ENCODE measurements at places on chromosomes 12 and 14.

GRCh38 chr12:89058402-89058801, 293.9 kb downstream of the DUSP6 start:
- H3K27me3 ChIP-seq, result no peaks in the 10 kb centered on the region
- H3K36me3 ChIP-seq, result no peaks in the 10 kb centered on the region
- H3K4me3 ChIP-seq, result no peak overlapping the region
- H3K4me1 ChIP-seq, result no peaks in the 10 kb centered on the region
- H3K27ac ChIP-seq, result no peak overlapping the region
- no peak for DNase-seq

- H3K4me3 ChIP-seq, result no peak overlapping the region
- DNase-seq, result no peak
- no peak overlapping the region for H3K27ac ChIP-seq
- H3K27me3 ChIP-seq, result no peaks in the 10 kb centered on the region
- H3K36me3 ChIP-seq, result no peaks in the 10 kb centered on the region
Observed at GRCh38 chr12:13539051-13539450, 342.5 kb downstream of the EMP1 start.

GRCh38 chr12:90672081-90672480, 282.9 kb downstream of the CCER1 start:
- no peak overlapping the region for H3K27ac ChIP-seq
- DNase-seq, result no peak
- H3K4me1 ChIP-seq, result no peaks in the 10 kb centered on the region
- H3K4me3 ChIP-seq, result no peak overlapping the region
- no peaks in the 10 kb centered on the region for H3K27me3 ChIP-seq

- H3K27ac ChIP-seq, result no peak overlapping the region
- H3K4me1 ChIP-seq, result peaks cover 31% of the 10 kb centered on the region
- H3K36me3 ChIP-seq, result peaks cover 33% of the 10 kb centered on the region
- DNase-seq, result no peak
- H3K27me3 ChIP-seq, result no peaks in the 10 kb centered on the region
Observed at GRCh38 chr12:122849352-122850047, 14.2 kb downstream of the HIP1R start.

- peaks cover 3% of the 10 kb centered on the region for H3K4me1 ChIP-seq
- no peak overlapping the region for H3K27ac ChIP-seq
- no peaks in the 10 kb centered on the region for H3K36me3 ChIP-seq
Observed at GRCh38 chr14:76551116-76551515, 175.2 kb downstream of the ESRRB start.

DNA sequence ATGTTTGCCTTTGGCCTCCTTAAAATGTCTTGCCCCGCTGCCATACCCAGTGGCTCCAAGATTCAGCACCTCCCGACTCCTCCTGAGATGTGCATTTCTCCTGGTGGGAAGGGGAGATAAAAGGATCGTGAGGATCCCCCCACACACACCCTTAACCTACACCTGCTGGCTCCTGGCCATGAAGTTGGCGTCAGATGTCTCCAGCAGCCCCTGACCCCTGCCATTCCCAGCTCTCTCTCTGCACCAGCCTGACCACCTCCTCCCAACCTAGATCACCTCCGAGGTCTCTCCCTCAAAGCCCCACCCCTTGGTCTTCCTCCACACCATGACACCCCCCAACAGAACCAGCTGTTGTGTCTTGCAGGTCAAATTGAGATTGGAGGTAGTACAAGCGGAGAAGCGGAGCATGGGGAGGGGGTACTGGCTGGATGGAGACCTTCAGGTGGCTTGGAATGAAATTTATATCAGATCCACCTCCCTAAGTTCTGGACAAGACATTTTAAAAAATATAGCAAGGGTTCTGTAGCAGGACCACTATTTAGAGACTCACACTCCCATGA, 151.1 kb upstream of the FKBP4 start:
- peaks cover 7% of the 10 kb centered on the region for H3K4me1 ChIP-seq
- no peak overlapping the region for H3K27ac ChIP-seq
- peaks cover 5% of the 10 kb centered on the region for H3K27me3 ChIP-seq
- no peak for DNase-seq
- H3K4me3 ChIP-seq, result no peak overlapping the region
- H3K36me3 ChIP-seq, result no peaks in the 10 kb centered on the region

DNA sequence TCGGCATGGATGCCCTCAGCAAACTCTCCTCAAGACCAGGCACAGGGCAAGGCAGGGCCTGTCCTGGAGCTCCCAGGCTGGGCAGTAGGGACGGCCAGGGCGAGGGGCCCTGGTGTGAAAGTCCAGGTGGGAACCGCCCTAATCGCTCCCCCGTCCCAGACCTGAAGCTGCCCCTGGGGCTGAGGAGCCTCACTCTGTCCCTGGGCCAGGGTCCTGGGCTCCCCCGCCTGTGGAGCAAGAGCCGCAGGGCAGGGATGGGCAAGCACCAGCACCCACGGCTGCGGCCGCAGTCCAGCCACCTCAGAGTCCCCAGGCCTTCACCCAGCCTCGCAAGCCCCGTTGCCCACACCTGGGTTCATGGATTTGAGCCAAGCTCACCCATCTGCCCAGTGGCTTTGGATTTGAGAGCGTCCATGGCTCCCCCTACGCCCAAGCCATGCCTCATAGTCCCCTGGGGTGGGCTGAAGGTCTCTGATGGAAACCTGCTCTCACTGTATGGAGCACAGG, 102.4 kb upstream of the C14orf180 start:
- no peak overlapping the region for H3K27ac ChIP-seq
- H3K4me1 ChIP-seq, result no peaks in the 10 kb centered on the region
- H3K36me3 ChIP-seq, result no peaks in the 10 kb centered on the region
- no peak for DNase-seq

DNA sequence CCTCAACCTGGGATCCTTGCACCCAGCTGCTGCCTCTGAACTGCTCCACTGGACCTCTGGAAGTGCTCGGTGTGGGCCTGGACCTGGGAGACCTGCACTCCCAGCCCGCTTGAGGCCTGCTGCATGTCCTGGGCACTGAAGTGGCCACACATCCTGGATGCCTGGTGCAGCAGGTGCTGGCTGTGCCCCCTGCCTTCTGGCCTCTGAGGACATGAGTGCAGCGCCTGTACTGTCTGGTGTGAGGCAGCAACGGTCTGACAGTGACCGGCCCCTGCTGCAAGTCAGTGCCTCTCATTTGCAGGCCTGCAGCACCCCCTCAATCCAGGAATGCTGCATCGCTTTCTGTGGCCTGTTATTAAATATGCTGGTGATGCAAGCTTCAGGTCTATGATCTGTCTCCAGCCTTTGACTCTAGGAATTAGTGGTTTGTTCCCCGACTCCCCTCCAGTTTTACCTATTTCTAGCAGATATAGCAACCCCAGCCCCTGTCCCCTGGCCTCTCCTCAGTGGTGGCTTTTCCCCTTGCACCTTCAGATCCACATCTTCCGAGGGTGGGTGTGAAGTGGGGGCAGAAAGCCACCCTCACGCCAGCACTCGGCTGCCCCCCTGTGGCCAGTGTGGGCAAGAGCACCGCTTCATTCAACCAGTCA, 3.6 kb downstream of the SMIM41 start:
- peak overlapping the region; percentile 51 for H3K4me3 ChIP-seq
- H3K36me3 ChIP-seq, result peaks cover 13% of the 10 kb centered on the region
- H3K27me3 ChIP-seq, result no peaks in the 10 kb centered on the region
- peaks cover 36% of the 10 kb centered on the region for H3K4me1 ChIP-seq
- H3K27ac ChIP-seq, result no peak overlapping the region

DNA sequence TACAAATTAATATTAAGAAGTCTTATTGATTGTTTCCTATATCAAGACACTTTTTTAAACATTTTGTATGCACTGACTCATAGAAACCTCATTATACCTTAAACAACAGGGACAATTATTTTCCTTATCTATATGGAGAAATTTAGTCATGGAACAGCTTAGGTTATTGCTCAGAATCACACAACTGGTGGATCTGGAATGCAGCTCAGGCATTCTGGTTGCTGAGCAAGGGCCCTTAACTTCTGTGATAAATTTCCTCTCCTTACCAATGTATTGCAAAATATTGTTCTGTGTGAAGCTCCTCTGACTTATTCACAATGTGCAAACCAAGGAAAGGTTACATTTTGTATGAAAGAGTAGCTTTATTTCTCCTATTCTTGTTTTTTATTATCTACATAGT, 817.8 kb downstream of the LRFN5 start:
- no peak overlapping the region for H3K27ac ChIP-seq
- H3K4me1 ChIP-seq, result no peaks in the 10 kb centered on the region

DNA sequence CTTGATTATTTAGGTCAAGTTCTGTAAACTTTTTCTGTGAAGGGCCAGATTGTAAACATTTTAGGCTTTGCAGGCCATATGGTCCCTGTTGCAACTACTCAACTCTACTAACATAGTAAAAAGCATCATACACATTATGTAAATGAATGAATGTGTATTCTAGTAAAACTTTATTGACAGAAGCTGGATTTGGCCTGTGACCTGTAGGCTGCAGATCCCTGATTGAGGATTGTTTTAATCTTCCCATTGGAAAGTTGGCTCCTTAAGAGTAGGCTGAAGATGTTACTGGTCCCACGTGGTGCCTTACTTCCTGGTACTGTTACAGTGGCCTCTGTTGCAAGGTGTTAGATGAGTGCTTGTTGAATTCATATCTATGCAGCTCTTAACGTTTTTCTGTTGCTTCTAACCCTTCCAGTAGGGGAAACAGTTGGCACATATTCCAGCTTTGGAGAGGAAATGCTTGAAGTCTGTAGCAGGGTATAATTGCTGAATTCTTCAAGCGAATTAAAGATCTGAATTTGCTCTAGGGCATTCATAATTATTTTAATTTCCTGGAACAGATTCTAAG, 133.6 kb upstream of the DNM1L start:
- H3K36me3 ChIP-seq, result no peaks in the 10 kb centered on the region
- H3K27me3 ChIP-seq, result no peaks in the 10 kb centered on the region
- no peaks in the 10 kb centered on the region for H3K4me1 ChIP-seq
- no peak overlapping the region for H3K4me3 ChIP-seq
- no peak overlapping the region for H3K27ac ChIP-seq

DNA sequence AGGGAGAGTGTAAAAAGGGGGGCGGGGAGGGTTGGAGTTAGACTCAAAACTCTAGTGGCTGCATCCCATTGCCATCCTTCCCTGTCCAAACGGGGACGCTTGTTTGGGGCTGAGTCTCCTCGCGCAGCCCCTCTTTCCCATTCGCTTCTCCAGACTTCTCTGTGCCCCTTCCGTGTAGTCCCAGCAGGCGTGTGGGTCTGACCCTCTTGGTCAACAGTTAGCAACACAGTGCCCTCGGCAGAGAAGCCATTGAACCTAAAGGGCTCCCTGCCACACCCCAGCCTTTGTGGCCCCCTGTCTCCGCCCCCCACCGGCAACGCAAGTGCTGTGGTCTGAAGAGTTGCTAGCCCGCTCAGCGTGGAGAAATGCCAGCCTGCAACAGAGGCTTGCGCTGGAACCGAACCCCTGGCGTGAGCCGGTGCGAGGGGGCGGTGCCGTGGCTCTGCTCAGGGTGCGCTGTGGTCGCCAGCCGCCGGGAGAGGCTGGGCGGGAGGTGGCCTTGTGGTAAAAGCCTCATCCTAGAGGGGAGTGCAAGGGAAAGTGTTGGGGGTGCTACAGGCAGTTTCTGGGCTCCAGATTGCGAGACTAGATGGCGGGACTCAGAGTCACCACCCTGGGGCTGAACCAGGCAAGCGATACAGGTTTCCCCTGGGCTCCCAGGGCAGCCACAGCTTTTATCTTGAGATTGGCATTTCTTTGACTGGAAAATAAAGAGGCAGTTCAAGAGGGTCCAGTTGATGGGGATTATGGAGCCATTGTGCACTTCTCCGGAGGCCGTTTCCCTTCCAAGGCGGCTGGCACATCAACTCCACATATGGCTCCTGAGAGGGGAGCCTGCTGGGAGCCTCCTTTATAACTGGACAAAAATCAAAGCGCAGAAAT, 2.1 kb downstream of the PLXNC1 start:
- H3K27ac ChIP-seq, result no peak overlapping the region
- peaks cover 75% of the 10 kb centered on the region for H3K27me3 ChIP-seq
- H3K36me3 ChIP-seq, result no peaks in the 10 kb centered on the region
- DNase-seq, result no peak
- H3K4me1 ChIP-seq, result peaks cover 8% of the 10 kb centered on the region
- peak overlapping the region; percentile 68 for H3K4me3 ChIP-seq

DNA sequence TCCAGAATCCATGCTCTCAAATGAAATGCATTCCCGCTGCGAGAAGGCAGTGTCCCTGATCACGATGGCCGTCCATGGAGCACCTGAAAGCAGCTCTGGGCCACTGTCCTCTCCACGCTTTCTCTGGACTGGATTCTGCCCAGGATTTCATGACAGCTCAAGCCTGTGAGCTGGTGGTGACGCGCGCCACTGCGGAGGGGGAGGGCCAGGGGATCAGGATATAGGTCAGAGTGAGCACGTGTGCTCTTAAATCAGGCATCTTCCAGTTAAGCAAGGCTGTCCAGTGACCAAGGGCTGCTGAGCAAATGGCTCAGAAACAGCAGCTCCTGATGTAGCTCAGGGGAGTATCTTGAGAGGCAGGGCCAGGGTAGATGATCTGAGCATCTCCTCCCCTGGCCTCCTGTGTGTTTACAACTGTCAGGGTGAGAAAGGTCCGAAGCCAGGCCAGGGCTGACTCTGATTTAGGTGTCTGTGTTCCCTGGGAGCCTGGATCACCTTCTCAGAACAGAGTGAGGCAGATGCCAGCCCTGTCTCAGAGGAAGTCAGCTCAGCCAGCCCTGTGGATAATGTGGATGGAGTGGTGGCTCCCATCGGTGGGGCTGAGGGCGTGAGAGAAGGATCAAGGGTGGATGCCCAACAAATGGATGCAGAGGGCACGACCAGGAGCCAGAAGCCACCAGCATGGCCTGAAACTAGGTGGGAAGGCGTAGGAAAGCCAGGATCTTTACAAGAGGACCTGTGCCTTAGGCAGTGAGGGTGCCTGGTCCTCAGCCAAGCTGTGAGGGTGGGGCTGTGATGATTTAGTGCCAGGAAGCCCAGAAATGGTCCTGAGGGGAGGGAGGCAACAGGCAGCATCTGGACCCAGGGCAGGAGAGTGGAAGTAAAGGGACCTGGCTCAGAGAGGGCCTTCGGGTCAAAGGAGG, 55.3 kb downstream of the ELK3 start:
- H3K27ac ChIP-seq, result no peak overlapping the region
- peaks cover 30% of the 10 kb centered on the region for H3K36me3 ChIP-seq
- no peaks in the 10 kb centered on the region for H3K27me3 ChIP-seq
- no peaks in the 10 kb centered on the region for H3K4me1 ChIP-seq

GRCh38 chr12:48349471-48349870, 1.2 kb downstream of the ZNF641 start:
- H3K36me3 ChIP-seq, result peaks cover 37% of the 10 kb centered on the region
- DNase-seq, result peak; percentile 10
- H3K4me1 ChIP-seq, result peaks cover 18% of the 10 kb centered on the region
- peak overlapping the region; percentile 25 for H3K27ac ChIP-seq

- no peaks in the 10 kb centered on the region for H3K36me3 ChIP-seq
- no peak for DNase-seq
- H3K27ac ChIP-seq, result no peak overlapping the region
Observed at GRCh38 chr12:14607568-14607967, 39.9 kb upstream of the PLBD1 start.

DNA sequence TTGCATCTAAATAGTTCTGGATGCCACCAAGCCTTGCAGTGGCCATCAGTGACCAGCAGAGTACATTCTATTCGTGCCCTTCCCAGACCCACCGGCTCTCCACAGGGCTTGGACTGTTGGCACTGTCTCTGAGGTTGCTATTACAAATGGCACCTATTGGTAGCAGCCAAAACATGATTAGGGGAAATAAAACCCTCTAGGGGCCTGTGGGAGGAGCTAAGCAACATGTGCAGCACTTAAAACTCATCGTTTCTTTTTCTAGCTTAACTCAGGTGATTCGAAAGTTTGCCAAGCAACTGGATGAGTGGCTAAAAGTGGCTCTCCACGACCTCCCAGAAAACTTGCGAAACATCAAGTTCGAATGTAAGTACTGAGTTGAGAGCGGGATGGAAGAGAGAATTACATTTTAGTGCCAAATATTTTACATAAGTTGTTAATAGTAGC, 65.4 kb upstream of the RIC8B start:
- DNase-seq, result no peak
- peaks cover 22% of the 10 kb centered on the region for H3K27me3 ChIP-seq
- H3K36me3 ChIP-seq, result no peaks in the 10 kb centered on the region
- no peaks in the 10 kb centered on the region for H3K4me1 ChIP-seq
- no peak overlapping the region for H3K4me3 ChIP-seq

All from thymus (tissue), 14 donors.